ENCODE measurements at places on chromosomes 1 and 21. TPM values are rescaled to one million over a fixed set of nuclear protein-coding genes. Genes with fewer than 3 reads are reported as not detected.

- no peak for DNase-seq
These were observed 24.1 kb downstream of the SMYD3 start for GRCh38 chr1:246482805-246483568.

- DNase-seq = no peak
These were observed 39.4 kb upstream of the CD55 start for GRCh38 chr1:207282058-207282457.

GRCh38 chr1:171961861-171962260 is 120.6 kb downstream of the DNM3 start:
- no peak for DNase-seq

DNA sequence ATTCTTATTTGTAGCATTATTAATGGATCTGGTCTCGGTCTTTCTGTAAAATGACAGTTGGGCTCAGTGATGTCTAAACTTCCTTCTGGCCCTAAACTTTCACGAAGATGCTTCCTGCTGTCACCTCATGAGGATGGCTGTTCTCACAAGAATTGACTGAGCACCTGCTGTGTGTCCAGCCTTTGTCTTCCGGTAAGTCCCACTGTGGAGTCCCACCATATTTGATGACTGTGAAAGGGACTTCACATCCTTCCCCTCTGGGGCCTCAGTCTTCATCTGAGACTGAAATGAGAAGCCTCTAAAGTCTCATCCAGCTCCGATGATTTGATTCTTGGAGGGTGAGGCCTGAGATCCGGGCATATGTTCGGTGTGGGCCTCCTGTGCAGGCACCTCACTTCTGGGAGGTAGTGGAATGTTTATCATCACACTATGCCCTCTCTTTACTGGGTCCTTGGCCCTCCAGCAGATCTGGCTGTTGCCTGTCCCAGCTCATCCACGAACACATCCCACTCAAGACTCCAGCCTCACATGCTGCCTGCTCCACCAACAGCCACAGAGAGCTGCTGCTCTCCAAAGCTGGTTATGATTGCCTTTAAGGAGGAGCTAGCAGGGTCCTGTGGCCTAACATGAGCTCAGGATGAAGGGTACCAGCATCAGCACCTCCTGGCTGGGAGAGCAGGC is 95.8 kb downstream of the KCNN3 start:
- no peak for DNase-seq

GRCh38 chr1:235290740-235291502 is 37.1 kb downstream of the ARID4B start:
- no peak for DNase-seq

GRCh38 chr1:83761167-83762038 is 237.5 kb downstream of the TTLL7 start:
- DNase-seq = no peak

GRCh38 chr1:60930130-60930529 is 152.2 kb upstream of the NFIA start:
- no peak for DNase-seq

- DNase-seq = no peak
These were observed 69.4 kb downstream of the GPATCH2 start for GRCh38 chr1:217561446-217561845.

GRCh38 chr1:69976896-69977295 is 228.5 kb downstream of the LRRC40 start:
- DNase-seq = no peak

DNA sequence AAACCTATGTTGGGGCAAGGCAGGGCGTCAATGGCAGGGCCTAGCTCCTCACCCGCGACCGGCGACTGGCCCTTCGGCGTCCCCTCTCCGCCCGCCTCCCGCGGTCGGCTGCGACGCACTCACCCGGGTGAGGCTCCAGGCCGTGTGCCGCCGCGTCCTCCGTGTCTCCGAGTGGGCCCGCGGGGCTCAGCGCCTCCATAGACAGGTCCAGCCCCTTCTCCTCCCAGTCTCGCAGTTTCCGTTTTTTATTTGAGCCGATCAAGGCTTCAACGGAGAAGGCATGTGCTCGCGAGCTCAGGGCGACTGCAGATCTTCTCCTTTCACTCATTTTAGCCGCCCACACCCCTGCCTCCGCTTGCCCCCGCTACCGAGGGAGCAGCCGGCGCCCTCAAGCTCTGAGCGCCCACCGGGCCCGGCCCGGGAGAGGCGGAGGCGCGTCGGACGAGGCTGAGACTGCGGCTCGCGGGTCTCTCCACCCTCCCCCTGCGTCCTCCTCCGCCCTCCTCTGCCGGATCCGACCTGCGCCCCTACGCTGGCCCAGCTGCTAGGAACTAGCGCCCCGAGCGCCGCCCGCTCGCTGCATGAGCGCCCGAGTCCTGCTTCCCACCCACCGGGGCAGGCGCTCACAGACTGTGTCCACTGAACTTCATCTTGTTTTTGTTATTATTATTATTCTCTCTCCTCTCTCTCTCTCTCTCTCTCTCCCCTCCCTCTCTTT is 516 bp downstream of the TBX15 start:
- DNase-seq = no peak

DNA sequence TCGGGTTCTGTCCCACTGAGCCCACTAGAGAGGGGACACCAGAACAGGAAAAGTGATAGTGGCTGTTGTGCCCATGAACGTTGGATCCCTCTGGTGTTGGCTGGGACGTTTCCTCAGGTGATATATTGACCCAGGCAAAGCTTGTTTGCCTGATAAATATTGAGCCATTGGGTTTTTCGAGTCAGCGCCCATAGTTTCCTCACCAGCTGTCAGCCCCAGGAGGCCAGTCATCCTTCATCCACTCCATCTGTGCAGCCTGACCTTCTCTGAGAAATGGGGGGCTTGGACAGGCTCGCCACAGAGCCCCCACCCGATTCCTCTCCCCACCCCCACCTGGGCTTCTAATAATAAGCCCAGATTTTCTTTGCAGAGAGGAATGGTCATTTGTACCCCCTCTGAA is 13.3 kb downstream of the DISP3 start:
- no peak for DNase-seq

- no peak for DNase-seq
These were observed 178.3 kb downstream of the KCNJ6 start for GRCh38 chr21:37737996-37738395.

DNA sequence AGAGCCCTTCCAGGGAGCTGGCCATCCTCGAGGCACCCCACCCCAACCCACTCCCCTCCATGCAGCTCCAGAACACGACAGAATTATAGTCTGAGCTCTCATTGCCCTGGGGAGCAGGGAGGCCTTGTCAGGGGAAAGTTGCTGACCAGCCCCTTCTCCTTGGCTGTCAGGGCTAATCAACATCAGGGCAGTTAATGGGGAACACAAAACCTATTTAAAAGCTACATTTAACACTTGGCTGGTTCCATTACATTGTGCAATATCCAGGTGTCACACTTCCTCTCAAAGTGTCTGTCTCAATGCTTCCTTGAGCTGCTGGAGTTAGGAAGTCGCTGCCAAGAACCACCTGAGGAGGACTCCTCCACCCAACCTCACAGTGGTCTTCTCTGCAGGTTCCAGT is 111.8 kb upstream of the GRIK3 start:
- no peak for DNase-seq

GRCh38 chr1:86356247-86356646 is 39.9 kb downstream of the ODF2L start:
- DNase-seq = no peak

DNA sequence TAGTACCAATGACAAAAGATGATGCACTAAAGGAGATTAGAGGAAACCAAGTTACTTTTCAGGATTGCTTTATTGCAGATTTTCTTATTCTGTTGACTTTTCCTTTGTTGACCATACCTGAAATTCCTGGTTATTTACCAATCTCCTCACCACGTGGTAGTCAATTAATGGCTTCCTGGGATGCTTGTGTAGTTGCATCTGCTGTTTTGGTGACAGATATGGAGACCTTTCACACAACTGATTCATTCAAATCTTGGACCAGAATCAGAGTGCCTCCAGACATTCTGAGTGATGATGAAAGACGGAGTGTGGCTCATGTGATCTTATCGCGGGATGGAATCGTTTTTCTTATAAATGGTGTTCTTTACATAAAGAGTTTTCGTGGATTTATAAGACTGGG is 91.3 kb downstream of the CATSPERE start:
- no peak for DNase-seq

- no peak for DNase-seq
These were observed 44.4 kb downstream of the CACHD1 start for GRCh38 chr1:64514197-64514765.

The ADORA1 gene
- total RNA-seq = 0.64 TPM

The HSPB7 gene
- total RNA-seq = 4.1 TPM

The HTR1D gene
- not detected for total RNA-seq

The APCS gene
- not detected for total RNA-seq

The LDLRAD1 gene
- total RNA-seq = 0.49 TPM
